ENCODE measurements at places on chromosomes 5 and 9. TPM values are rescaled to one million over a fixed set of nuclear protein-coding genes. Genes with fewer than 3 reads are reported as not detected.

PFN3 gene
- not detected for total RNA-seq

PCDHGA10 gene
- 7.4 TPM for total RNA-seq

GPX8 gene
- total RNA-seq = 20.2 TPM

TARS1 gene
- 149 TPM for total RNA-seq

SLC31A2 gene
- 8.9 TPM for total RNA-seq

IFNK gene
- not detected for total RNA-seq

PRLR gene
- total RNA-seq = 6.2 TPM

ZNF354C gene
- total RNA-seq = 5.7 TPM

- no peak for DNase-seq
These were observed 49.0 kb downstream of the FOXI1 start for GRCh38 chr5:170154744-170155143.

DNA sequence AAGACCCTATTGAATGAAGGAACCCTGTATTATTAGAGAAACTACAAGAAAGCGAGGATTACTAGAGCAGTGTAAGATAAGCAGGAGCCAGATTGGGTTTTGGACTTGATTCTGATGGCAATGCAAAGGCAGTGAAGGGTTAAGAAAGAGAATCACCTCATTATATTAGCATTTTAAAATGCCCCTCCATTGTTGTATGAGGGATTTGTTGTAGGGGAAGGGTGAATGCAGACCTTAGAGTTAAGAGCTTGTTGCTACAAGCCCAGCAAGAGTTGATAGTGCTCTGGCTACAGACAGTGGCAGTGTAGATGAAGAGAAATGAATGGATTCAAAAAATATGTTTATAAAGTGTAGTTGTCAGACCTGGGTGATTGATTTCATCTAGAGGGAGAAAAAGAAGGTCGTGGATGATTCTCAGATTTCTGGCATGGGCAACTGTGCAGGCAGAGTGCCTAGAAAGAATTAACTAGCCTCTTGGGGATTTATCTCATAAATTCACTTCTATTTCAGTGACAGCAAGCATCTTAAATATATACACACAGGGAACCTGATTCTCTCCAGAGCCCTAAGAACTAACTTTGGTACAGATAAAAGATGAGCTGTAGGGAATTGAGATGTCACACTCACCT lies 344.8 kb downstream of the ARRDC3 start:
- DNase-seq = no peak

DNA sequence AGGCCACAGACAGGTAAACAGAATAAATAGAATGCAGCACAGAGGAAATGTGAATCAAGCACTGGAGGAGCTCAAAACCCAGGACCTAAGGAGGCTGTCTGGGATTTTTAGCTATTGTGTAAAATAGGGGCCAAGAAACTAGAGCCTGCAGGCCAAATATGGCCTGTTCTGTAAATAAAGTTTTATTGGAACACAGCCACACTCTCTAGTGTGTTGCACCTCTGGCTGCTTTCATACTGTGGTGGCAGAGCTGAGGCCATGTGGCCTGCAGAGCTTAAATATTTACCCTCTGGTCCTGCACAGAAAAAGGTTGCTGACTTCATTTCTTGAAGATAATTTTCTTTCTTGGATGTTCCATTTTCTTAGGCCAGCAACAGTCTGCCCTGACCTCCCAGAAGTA lies 136.4 kb downstream of the WDR41 start:
- no peak for DNase-seq

GRCh38 chr5:15844253-15844652 lies 335.3 kb downstream of the MARCHF11 start:
- DNase-seq = no peak

DNA sequence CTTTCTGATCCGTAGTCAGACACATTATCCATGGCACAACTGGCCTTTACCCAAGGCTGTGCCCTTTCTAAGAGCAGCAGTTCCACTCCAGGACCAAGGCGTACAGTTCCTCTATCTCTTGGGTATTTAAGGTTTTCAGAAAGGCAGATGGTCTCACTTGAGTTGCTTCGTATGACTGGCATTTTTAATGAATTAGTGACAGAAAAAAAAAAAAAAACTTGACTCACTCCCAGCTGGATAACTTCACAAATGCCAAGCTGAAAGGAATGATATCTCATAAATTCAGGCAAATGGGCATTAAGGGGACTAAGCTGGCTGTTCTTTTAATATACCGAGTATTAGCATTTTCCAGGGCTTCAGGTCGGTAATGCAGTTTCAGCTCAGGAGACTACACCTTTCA lies 60.7 kb downstream of the SLC24A2 start:
- DNase-seq = no peak

GRCh38 chr9:126842977-126843799 lies 17.3 kb upstream of the ZBTB34 start:
- no peak for DNase-seq

DNA sequence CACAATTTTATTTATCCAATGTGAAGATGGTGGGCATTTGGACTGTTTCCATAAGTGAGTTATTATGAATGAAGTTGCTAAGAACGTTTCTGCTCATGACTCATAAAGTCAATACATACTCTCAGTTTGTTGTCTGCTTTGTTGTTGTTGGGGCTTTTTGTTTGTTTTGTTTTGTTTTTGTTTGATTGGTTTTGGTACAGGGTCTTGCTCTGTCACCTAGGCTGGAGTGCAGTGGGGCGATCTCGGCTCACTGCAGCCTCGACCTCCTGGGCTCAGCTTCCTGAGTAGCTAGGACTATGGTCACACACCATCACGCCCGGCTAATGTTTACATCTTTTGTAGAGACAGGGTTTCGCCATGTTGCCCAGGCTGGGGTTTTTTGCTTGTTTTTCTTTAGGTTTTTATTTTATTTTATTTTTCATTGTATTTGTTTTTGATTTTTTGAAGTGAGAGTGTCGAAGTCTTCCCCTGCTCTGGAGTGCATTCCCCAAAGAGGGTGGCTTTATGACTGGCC lies 18.0 kb downstream of the TRIM7 start:
- DNase-seq = no peak

- no peak for DNase-seq
These were observed 607.0 kb downstream of the ISL1 start for GRCh38 chr5:51990241-51990640.

DNA sequence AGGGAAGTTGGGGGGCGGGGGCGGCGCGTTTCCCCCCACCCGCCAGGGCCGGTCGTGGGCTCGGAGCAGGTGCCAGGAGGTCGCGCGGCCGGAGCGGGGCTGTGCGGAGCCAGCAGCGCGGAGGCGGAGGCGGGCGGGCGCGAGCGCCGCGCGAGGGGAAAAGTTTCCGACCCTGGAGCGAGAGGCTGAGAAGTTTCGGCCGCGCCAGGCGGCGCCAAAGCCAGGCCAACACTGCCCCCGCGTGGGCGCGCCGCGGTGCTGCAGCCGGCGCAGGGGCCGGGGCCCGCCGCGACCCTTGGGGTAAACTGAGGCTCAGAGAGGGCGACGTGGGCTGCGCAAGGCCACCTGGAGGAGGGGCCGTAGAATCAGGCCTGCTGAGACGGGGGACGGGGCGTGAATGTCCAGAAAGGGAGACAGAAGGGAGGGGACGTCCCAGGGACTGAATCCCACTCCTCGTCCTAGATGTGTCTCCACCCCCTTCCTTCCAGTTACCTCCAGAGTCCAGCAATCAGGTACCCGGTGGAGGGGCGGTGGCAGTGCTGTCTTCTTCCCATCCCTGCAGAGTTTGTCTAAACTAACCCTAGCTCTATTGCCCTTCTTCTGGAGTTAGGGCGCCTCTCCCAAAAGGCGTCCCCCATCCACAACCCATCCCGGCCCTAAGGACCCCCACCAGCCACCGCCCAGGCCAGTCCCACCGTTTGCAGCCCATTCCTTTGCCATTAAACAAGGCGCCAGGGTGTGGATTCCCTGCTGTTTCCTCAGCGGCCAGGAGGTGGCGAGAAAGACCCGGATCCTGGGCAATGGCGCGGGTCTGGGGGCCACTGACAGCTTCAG lies 10.2 kb downstream of the C9orf50 start:
- DNase-seq = peak; percentile 84

DNA sequence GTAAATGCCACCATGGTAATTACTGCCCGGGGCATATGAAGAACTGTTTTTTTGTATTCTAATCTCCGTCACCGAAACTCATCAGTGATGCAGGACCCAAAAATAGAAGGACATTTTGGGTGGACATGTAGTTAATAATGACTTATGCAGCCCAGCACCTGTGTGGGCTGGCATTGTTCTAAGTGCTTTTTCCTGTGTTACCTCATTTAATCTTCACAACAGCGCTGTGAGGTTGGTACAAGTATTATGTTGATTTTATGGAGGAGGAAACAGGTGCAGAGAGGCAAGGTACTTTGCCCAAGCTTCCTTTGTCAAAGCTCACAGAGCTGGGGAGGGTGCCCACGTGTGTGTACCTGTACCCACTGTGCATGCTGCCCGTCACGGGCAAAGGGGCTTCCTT lies 58.4 kb downstream of the DAPK1 start:
- no peak for DNase-seq

DNA sequence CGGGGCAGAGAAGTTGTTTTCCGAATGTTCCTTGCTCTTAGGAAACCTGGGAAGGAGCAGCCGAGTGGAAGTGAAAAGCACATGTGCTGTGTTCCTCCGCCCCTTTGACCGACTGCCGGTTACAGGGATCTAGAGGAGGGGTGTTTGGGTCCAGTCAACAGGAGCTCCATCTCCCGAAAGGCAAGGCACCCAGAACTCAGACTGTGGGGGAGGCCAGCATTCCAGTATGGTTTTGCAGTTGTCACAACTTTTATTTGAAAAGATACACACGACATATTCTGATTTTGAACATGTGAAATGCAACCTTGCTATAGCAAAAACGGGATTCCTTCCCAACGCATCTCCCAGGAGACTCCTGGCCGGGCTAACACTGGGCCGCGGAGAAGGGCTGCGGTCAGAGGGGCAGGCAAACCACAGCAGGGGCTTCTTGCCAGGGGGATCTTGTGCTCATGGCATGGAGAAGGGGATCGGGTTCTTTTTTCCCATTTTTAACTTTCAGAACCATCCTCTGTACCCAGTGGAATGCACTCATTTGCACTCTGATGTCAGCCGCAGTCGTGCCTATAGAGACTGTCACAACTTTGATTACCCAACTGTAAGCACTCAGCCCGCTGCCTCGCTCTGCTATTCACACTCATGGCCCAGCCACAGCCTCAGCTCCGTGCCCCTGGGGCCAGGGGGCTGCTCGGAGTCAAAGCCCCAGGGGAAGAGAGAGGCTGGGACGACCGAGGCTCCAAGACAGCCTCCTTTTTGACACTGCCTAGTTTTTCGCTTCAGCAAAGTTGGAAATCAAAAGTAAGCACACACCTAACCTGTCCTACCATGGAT lies 3.9 kb downstream of the QRFP start:
- DNase-seq = no peak

- DNase-seq = no peak
These were observed 35.2 kb upstream of the LPCAT1 start for GRCh38 chr5:1558944-1559343.

Data from ureter (tissue), 1 donor.